Stimulated activated CD4-positive, alpha-beta T cell treated with anti-CD3 and anti-CD28 coated beads, Interleukin-4, amount 100 ng/mL, for 24 hours (primary cell): ENCODE measurements at places on chromosomes 5 and 9.
A peak's percentile ranks its signal among the peaks of the same experiment; 100 is the strongest.

GRCh38 chr5:14202462-14202861 lies 59.3 kb downstream of the TRIO start:
- DNase-seq: no peak

- no peak for DNase-seq
Observed at GRCh38 chr5:166883016-166883415, 1408.4 kb upstream of the WWC1 start.

- no peak for DNase-seq
Observed at GRCh38 chr9:127233550-127233949, 31.0 kb upstream of the GARNL3 start.

DNA sequence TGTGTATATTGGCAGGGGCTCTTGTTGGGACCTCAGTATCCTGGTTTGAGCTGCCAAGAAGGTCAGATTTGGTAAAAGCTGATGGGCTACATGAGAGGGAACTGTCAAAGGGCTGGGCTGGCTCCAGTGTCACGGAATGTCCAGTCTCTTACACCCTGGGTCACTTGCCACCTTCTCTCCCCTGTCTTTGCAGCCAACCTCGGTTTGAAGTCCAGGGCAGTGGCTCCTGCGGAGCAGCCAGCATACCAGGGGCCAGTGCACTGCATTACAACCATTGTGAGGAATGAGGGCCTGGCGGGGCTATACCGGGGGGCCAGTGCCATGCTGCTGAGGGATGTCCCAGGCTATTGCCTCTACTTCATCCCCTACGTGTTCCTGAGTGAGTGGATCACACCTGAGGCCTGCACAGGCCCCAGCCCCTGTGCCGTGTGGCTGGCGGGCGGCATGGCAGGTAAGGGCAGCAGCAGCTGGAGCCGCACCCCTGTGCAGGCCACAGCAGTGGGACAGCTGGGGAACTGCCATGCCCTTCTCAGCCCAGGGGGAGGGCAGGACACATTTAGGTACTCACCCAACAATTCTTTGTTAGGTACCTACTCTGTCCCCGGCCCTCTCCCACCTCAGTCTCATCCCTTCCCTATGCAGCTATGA lies 24.2 kb downstream of the IL9 start:
- no peak for DNase-seq

GRCh38 chr9:13941714-13942113 lies 372.2 kb downstream of the NFIB start:
- DNase-seq: no peak

DNA sequence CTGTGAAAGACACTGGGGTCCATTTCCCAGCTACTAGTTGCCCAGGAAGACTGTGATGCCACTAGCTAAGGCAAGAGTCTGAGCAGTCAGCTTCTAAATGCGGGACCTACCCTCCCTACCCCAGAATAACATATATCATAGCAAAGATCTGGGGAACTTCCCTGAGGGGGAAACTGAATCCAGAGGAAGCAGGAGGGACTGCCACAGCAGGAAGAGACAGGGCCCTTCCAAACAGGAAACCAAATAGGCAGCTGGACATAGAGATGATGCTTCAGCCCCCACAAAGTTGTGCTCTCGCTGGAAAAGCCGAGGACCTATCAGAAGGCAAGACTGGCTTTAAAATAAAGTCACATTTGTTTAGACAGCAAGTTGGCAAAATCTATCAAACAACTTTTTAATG lies 51.1 kb downstream of the KLHL3 start:
- DNase-seq: no peak

- no peak for DNase-seq
Observed at GRCh38 chr5:134072471-134073210, 41.8 kb upstream of the TCF7 start.

DNA sequence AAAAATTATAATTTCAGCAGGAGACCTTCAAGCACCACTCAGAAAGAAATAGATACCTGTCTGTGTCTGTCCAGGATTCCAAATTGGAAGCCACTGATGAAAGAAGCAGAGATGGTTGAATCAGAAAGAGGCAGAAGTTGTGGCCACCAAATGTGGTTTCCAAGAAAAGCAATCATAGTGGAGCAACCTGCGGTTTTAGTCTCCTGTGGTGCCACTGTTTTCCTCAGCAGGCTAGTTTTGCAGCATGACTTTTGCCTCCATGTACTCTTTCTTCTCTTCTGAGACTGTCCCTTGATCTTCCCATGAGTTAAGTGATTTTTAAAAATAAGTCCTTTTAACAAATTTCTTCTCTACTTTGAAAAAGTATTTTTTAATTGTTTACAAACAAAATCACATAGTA lies 535.8 kb downstream of the CYLC2 start:
- DNase-seq: no peak

- no peak for DNase-seq
Observed at GRCh38 chr9:123283048-123283408, 14.6 kb upstream of the STRBP start.

DNA sequence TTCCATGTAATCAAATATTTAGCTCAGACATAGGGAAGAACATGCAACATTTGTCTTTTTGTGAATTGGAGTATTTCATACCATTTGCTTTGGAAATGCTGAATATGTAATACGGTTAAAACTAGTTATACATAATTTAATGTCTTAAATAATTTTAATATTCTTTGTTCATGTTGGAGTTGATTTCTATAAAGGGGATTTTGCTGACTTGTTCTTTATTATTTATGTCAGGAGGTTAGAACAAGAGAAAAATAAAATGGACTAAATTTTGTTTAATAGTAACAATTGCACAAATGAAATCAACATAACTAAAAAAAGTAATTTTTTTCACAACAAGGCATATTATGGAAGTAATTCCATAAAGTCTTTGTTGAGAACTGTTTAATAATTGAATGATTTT lies 170.0 kb upstream of the CDH18 start:
- DNase-seq: no peak

DNA sequence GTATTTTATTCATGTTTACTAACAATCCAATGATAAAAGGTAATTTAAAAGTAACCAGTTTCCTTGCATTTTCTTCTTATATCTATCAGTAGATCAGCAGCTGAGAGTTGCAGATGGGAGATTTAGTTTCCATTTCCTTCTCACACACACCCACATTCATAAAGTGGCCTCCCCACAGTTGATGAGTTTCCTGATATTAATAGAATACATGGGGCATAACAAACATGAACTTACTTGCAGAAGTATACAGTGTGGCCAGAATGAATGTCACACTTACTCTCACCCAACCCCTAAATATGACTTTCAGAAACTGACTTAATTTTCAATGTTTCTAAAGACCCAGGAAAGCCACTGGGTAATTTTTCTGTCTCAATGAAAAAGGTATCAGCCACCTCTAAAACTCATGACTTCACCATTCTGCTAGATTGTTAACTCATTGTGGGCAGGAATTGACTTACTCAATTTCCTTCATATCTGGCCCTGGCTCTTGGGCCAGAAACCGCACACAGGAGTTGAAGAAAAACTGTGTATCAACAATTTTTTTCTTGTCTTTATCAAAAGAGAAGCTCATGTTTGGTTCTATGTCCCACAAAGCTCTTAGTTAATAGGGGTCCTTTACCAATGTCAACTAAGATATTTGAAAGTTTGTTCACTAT lies 63.5 kb upstream of the OSMR start:
- no peak for DNase-seq

GRCh38 chr5:101212942-101213514 lies 309.9 kb upstream of the ST8SIA4 start:
- DNase-seq: no peak

- no peak for DNase-seq
Observed at GRCh38 chr9:109604131-109604530, 106.0 kb upstream of the PTPN3 start.

DNA sequence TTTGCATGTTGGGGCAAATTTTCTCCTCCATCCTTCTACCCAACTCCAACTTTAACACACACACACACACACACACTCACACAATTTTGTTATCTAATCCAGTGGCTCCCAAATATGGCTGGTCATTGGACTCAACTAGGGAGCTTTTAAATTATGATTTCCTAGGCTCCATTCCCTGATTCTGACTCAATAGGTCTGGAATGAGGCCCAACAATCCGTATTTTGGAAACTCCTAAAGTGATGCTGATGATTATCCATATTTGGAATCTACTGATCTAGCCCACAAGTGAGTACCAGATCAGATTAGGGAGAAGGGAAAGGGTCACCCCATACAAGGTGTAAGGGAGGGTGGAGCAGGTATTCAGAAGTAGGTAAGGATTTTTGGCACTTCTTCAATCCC lies 309.7 kb downstream of the TLE1 start:
- DNase-seq: no peak

- no peak for DNase-seq
Observed at GRCh38 chr9:70291446-70291845, 32.7 kb downstream of the SMC5 start.

DNA sequence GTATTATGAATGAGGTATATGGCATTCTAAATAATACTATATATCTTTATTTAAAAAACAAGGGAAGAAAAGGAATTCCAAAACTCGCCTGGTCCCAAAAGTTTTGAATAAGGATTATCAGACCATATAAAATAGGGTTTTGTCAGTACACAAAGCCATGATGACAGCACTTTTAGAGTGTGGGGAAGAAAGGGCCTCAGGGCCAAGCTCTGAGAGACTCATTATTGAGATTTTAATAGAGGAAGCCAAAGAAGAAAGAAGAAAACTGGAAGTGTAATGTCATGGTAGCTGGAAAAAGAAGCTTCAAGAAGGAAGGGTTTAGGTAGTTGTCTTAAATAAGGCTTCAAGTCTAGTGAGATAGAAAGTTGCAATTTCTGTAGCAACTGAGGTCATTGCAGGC lies 53.0 kb downstream of the FCHO2 start:
- no peak for DNase-seq

- peak; percentile 60 for DNase-seq
Observed at GRCh38 chr9:93108291-93109041, 12.4 kb downstream of the CARD19 start.

- DNase-seq: no peak
Observed at GRCh38 chr5:93580927-93581445, at the start of gene NR2F1-AS1. Gene NR2F1-AS1, minus strand, starts transcription at chr5:93581219.
